Aorta (tissue), 5 donors: ENCODE measurements at places on chromosomes 5 and 9. TPM values are rescaled to one million over a fixed set of nuclear protein-coding genes. Genes with fewer than 3 reads are reported as not detected.
A peak's percentile ranks its signal among the peaks of the same experiment; 100 is the strongest.

DNA sequence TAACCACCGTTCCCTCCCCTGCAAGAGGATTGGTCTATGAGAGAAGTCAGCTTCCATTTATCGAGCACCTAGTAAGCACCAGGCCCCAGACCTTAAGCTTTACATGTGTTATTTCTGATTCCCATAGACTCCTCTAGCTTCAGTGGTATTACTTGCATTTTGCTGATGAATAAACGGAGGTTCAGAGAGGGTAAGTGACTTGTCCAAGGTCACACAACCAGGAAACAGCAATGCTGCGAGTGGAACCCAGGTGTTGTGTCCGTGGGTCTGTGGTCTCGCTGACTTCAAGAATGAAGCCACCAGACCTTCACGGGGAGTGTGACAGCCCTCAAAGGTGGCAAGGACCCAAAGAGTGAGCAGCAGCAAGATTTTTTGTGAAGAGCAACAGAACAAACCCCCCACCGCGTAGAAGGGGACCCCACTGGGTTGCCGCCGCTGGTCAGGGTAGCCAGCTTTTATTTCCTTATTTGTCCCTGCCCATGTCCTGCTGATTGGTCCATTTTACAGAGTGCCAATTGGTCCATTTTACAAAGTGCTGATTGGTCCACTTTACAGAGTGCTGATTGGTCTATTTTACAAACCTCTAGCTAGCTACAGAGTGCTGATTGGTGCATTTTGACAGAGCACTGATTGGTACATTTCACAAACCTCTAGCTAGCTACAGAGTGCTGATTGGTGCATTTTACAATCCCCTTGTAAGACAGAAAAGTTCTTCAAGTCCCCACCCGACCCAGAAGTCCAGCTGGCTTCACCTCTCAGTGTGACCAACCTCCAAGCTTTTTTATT, 29.1 kb upstream of the KCNIP1 start:
- no peak for DNase-seq

- DNase-seq: no peak
Observed at GRCh38 chr5:79513308-79513703, 628 bp downstream of the HOMER1 start.

PLPP6 gene
- total RNA-seq: 4.5 TPM

GRCh38 chr9:107734256-107735013, 244.9 kb upstream of the KLF4 start:
- peak; percentile 59 for DNase-seq

- DNase-seq: no peak
Observed at GRCh38 chr5:53041071-53041692, 52.0 kb downstream of the ITGA2 start.

DNA sequence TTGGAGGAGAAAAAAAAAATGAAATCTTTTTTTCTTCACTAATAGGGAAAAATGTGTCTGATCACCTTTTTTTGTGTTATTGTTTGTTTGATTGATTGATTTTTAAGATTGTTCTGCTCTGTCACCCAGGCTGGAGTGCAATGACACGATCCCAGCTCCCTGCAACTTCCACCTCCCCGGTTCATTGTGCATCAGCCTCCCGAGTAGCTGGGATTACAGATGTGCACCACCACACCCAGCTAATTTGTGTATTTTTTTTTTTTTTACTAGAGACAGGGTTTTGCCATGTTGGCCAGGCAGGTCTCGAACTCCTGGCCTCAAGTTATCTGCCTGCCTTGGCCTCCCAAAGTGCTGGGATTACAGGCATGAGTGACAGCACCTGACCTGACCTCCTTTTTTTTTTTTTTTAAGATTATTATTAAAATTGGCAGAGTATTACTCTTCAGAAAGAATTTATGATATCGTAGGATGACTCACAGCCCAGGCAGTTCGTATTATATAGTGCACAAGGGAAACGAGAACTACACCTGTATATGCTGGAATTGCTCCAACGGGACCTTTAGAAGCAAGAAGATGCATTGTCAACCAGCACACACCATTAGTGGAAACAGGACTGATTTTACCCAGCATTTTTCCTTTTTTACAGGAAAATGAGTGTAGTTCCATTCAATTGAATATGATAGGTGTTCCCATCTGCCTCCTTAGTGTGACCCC, 27.7 kb downstream of the FUBP3 start:
- DNase-seq: no peak

DNA sequence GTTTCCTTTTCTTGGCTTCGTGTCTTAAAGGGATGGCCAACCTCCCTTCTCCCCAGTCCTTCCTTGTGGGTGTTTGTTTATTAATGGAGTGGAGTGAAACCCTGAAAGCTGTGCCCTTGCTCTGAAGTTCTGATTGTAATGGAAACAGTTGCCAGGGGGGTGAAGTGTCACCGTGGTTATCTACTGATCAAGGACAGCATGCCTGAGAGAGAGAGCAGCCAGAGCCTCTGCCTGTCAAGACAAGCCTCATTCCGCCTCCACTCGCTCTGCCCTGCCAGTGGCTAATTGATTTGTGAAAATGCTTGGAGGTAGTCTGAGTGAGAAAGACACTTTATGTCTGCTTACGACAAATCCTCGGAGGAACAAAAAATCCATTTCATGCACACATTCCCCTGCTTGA, 143.7 kb upstream of the SLC30A5 start:
- DNase-seq: no peak

- no peak for DNase-seq
Observed at GRCh38 chr5:160231783-160232342, 2.6 kb downstream of the FABP6 start.

PCDHGA6 gene
- total RNA-seq: 8.8 TPM

GFI1B gene
- total RNA-seq: not detected

- DNase-seq: no peak
Observed at GRCh38 chr9:116791326-116791725, 104.2 kb downstream of the TRIM32 start.

OTP gene
- total RNA-seq: not detected

ANKRD18A gene
- 0.06 TPM for total RNA-seq

GRCh38 chr9:127561491-127562278, 50.4 kb upstream of the STXBP1 start:
- peak; percentile 94 for DNase-seq

PCDHA6 gene
- total RNA-seq: 0.36 TPM

- no peak for DNase-seq
Observed at GRCh38 chr5:134086943-134087305, 27.6 kb upstream of the TCF7 start.

DNA sequence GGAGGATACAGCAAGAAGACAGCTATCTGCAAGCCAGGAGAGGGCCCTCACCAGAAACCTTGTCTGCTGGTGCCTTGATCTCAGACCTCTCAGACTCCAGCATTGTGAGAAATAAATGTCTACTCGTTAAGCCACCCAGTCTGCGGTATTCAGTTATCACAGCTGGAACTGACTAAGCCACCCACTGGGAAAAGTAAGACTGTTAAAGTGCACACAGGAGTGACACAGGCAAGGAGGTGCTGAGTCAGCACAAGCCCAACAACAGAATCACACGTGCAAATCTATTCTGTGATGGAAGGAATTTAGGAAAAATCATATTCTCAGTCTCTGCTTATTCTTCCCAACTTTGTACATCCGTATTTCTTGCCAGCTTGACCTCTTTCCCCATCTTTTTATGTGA, 200.0 kb downstream of the NR2F1-AS1 start:
- no peak for DNase-seq

FAM163B gene
- not detected for total RNA-seq

DNA sequence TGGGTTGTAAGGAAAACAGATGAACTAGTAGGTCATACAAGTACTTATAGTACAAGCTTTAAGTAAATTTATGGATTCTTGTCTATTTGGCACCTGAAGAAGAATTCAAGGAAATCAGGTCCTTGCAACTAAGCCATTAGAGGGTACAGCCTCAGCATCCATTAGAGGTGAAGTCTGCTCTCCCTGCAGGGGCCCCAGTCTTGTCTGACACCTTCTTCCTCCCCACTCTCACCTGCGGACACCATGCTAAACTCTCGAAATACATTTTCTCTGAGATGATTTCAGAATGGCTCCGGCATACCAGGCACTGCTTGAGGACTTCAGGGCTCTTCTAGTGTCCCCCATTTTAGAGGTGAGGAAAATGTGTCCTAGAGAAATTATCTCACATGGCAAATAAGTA, 137.9 kb downstream of the GNAQ start:
- no peak for DNase-seq

MLANA gene
- not detected for total RNA-seq

CDHR2 gene
- not detected for total RNA-seq

IRX4 gene
- total RNA-seq: not detected

NRARP gene
- total RNA-seq: 13.3 TPM

DNA sequence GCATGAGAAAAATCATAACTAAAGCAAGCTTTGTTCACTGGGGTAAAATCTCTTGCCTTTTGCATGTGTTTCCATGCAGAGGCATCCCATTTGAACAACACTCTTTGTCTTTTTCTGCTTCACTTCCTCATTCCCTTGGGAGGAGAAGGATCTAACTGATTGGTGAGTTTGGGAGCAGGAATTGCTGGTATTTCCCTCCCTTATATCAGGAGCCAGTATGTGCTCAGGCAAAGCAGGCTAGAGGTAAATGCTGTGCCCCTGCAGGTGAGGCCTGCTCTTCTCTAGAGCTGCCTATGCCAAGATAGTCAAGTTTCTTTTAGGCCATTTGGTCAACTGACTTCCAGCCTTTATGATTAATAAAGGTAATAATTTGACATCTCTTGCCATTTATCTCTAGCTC, 179.9 kb downstream of the COX7C start:
- DNase-seq: no peak

DNA sequence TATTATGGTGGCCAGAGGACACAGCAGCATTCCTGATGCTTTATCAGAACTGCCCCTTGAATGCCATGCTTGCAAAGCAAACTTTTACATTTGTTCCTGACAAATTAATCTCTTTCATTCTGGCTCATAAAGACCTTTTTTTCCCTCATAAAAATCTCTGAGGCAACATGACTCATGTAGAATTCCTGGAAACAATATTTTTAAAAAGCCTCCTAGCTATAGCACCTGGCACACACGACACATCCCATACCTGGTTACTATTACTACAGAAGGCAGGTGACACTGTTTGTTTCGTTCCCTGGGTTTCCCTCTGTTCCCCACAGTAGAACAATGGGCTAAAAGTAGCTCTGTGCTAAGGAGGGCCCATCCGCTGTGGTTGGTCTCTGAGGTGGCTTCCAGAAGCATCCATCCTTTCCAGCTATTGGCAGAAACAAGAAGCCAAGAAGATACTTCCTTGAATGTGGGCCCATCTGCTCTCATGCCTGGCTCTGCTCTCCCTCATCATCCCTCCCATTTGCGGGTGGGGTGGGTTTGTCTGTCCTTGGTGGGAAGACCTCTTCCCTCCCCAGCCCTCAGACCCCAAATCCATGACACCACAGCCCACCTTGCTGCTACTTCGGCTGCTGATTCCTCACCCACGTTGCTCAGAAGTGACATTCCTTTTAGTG, 59.1 kb downstream of the GALNT12 start:
- no peak for DNase-seq

GRCh38 chr5:6583049-6583880, 49.6 kb downstream of the NSUN2 start:
- no peak for DNase-seq

DNA sequence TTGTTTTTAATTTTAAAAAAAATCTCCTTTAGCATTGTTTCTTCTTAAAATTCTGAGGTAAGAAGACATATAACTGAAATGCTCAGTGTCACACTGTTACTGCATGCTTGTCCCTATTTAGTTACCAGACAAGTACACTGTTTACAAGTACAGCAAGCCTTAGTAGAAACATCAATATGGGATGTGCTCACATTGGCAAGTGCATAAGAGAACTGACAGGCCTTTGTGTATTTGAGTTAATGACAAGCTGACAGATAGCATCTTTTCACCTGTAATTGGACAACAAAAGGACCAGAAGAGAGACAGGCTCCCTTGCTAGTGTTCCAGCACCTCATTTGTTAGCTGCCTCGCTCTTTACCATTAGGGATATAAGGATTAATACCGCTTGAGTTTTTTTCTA, 63.6 kb downstream of the PDE4D start:
- DNase-seq: no peak

- peak; percentile 56 for DNase-seq
Observed at GRCh38 chr9:93828331-93829097, 126.6 kb downstream of the BARX1 start.

WHRN gene
- 3.8 TPM for total RNA-seq

DNA sequence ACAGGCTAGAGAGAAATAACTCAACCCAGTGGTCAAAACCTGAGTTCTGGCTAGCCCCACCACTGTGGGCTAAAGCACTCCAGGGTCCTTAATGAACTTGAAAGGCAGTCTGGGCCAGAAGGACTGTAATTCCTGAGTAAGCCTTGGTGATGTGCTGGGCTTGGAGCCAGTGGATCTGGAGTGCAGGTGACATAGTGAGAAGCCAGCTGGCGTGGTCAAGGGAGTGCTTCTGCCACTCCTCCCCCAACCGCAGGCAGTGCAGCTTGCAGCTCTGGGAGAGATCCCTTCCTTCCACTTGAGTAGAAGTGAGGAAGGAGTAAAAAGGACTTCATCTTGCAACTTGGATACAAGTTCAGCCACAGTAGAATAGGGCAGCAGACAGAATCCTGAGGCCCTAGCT, 424.0 kb downstream of the CDH18 start:
- DNase-seq: no peak

SMIM15 gene
- total RNA-seq: 33.3 TPM
